Effector memory CD8-positive, alpha-beta T cell (primary cell): ENCODE measurements at places on chromosomes 16 and 17.
A peak's percentile ranks its signal among the peaks of the same experiment; 100 is the strongest.

GRCh38 chr16:52556083-52556482 lies 9.1 kb upstream of the TOX3 start:
- DNase-seq, result no peak

GRCh38 chr17:75109046-75109406 lies 743 bp upstream of the ARMC7 start:
- DNase-seq, result no peak

DNA sequence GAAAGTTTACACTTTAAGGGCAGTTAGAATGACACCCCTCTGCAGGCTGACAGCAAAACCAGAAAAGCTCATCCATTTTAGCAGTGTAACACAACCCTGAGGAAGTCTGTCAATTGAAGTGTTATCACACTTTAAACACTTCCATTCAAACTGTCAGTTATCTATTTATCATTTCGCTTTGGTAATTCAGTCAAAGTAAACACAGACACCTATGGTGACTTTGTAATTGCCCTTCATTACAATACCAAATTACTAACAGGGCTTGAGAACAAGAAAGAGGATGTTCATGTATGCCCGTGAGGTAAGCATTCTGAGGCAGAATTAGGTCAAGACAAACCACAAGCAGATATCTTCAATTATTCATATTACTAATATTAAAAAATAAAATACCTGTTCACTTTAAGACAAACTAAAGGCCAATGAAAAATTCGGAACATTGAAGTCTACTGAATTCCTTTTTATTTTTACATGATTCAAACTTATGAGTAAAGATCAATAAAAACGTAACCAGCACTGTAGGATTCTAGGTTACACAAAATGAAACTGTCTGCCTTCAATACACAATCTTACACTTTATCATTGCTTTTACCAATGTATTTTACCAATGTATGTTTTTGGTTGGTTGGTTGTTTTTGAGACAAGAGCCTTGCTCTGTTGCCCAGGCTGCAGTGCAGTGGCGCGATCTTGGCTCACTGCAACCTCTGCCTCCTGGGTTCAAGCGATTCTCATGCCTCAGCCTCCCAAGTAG lies 57.1 kb downstream of the BRIP1 start:
- no peak for DNase-seq

DNA sequence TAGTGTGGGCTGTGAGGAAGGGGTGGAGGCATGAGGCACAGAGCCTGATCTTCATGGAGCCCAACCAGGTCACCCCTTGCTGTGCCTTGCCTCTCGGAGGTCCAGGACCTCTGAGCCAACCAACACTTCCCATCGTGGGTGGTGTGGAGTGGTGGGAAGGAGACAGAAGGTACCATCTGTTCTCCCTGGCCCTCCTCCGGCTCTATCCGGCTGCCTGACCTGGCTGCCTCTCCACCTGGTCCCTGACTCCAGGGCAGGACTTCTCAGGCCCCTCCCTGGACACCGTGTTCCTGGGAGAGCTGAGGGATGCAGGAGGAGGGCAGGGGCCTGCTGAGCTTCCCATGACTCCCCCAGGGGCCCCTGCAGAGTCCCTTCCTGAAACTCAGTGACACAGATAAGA lies 3.9 kb downstream of the PDK2 start:
- no peak for DNase-seq

- peak; percentile 50 for DNase-seq
Observed at GRCh38 chr17:29622337-29623282, at the start of gene CORO6. Gene CORO6 (minus strand): TSS chr17:29622912. CDS start chr17:29621421, 1,491 bp downstream.

DNA sequence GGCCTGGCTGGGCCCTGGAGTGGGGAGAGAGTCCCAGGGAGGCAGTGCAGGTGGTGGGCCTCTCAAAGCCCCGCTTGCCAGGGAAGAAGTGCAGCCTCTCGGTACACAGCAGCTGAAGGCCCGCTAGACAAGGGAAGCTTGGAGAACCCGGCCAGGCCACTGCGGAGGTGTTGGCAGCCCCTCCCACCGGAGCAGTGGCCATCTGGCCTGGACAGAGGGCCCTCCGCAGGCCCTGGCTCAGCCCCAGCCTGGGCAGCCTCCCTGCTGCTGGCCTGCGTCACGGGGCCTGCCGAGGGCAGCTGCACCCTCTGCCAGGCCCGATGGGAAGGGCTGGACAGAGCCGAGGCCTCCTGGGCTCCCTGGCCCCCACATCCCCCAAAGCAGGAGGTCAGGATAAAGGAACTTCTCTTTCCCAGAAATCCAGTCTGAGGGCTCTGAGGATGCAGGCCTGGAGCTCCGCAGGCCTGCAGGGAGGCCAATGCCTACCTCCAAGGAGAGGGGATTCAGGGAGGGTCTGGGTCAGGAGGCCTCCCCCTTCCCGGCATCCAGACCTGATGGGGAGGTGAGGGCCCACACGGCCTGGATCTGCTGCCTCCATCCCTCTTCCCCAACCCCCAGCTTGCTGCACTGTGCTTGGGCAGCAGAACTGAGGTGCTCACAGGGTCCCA lies 4.3 kb downstream of the SPPL2C start:
- DNase-seq, result no peak

DNA sequence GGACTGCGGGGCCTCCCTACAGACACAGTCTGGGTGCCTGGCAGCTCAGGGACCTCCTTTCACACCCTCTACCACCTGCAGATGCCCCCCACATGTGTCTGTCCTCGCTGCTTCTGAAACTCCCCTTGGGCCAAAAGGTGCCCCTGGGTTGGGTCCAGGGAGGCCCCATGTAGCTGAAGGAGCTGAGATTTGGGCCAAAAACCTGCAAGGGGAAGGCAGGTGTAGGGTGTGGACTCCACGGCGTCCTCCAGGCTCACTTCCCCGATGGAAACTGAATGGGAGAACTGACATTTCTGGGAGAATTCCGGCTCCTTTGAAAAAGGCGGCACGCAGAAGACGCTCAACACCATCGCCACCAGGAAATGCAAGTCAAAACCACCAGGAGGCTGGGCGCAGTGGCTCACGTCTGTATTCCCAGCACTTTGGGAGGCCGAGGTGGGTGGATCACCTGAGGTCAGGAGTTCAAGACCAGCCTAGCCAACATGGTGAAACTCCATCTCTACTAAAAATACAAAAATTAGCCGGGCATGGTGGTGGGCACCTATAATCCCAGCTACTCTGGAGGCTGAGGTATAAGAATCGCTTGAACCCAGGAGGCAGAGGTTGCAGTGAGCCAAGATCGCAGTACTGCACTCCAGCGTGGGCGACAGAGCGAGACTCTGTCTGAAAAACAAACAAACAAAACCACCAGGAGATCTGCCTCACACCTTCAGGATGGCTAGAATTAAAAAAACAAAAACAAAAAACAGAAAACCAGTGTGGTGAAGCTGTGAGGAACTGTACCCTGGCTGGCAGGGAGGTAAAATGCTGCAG lies 13.2 kb upstream of the BAIAP2 start:
- no peak for DNase-seq

- no peak for DNase-seq
Observed at GRCh38 chr17:22217135-22217534, 524.8 kb downstream of the KCNJ18 start.

- DNase-seq, result no peak
Observed at GRCh38 chr17:76048025-76048605, 21.0 kb upstream of the EVPL start.

GRCh38 chr16:17939122-17939536 lies 397.4 kb downstream of the NPIPA8 start:
- DNase-seq, result no peak

DNA sequence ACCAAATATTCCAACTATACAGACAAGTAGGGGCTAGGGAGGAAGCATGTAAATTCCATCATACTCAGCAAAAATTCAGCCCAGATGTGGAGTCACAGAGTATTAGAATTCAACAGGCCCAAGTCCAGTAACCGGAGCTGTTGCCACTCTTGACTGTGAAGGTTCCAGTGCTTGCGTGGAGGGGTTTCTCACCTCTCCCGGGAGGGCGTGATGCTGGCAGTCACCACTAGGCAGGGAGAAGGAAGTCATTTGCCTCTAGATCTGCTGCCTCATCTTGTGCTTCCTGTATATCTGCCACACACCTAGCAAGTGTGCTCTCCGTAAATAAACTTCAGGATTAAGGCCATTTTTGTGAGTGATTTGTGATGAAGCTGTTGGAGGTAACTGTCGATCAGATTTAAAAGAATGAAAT lies 1.0 kb upstream of the CKLF start:
- DNase-seq, result peak; percentile 41

DNA sequence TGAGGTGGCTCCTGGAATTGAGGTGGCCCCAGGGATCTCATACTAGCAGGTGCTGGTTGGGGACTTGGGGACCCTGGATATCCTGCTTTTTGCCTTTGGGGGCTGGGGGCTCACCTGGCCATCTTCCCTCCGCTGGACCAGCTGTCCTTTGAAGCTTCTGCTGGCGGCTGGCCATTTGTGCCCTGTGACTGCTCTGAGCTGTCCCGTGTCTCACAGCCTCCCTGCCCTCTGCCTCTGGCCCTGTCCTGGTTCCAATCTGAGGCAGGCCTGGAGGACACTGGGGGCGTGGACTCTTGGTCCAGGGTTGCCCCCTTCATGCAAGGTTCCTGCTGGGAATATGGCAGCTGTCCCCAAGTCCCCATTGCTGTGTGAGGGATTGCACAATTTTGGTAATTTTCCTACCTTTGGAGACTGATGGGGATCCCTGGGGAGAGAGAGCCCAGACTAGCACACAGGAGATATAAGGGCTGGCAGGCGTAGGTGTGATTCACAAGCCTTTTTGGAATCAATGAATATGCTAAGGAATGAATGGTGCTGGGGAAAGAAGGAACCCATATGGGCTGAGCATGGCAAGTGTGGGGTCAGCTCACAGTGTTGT lies 19.2 kb downstream of the ADCY7 start:
- DNase-seq, result no peak

GRCh38 chr16:57592591-57593003 lies 35.8 kb upstream of the ADGRG1 start:
- DNase-seq, result peak; percentile 82

- DNase-seq, result no peak
Observed at GRCh38 chr17:2062571-2063183, 7.8 kb downstream of the HIC1 start.

GRCh38 chr16:30925632-30925987 lies 2.2 kb downstream of the FBXL19 start:
- no peak for DNase-seq

DNA sequence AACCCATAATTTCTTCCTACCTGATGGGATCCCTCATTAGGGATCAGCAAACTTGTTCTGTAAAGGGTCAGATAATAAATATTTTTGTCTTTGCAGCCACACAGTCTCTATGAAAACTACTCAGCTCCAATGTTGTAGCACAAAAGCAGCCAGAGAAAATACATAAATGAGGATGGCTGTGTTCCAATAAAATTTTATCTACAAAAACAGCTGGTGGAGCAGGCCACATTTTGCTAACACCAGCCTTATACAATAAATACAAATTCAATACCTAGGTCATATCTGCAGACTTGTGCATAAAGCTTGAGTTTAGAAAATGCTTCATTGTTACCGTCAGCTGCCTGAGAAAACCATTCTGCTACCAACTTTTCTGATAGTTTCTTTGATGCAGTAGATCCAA lies 38.4 kb upstream of the INTS2 start:
- no peak for DNase-seq

DNA sequence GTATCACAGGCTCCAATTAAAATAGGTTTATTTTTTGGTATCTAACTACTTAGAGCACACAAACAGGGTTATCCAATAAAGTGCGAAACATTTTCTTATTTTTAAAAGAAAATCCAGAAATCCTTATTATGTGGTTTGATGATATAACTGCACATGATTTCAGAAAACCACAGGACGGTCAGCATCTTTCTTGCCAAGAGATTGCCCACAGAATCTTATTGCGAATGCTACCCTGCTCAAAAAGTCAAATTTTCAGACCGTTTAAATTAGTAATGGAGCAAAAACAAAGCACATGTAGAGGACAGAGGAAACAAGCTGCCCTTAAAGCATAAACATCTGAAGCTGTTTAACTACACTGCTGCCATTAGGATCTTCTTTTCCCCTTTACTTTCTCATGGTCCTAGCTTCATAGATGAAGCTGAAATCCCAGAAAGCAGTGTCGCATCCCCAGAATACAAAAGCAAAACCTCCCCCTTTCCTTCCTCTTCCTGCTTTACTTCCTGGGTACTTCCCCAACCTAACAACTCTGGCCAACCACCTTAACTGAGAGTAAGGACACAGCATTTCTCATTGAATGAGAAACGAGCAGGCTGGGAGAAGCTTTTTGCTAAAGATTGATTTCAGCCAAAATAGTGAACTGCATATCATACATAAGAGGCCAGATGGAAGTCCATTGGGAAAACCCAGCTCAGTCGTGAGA lies 43.7 kb downstream of the CMTM4 start:
- DNase-seq, result no peak

DNA sequence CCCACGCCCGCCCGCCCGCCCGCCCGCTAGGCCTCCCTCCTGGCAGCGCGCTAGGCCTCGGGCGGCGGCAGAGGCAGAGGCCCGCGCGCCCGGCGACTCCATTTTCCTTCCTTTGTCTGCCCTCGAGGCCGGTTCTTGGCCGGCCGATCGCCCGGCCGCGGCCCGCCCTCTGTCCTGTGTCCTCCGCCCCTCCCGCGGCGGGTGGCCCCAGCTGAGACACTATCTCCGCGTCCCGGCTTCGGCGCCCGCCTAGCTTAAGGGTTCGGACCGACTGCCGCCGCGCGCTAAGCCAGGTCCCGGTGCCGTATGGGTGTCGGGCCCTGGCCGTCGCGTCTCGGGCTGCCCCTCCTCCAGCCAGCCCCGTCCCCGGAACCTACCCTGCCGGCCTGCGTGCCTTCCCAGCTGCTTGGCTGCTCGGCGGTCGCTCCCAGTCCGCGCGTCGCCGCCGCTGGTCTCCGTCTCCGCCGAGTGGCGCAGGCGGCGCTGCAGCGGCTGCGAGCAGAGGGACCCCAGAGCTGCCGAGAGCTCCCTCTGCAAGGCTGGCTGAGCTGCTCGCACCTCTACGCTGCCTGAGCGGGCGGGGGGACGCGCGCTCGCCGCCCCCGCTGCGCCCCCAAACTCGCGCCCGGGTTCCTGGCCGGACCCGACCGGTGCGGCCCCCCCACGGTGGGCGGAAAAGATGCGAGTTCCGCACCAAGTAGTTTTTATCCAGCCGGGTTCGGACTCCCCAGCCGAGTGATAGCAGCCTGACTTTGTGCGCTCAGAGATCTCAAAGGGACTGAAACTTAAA lies 787 bp downstream of the CTCF start:
- peak; percentile 61 for DNase-seq
